MG63 (cell line): ENCODE measurements at places on chromosomes 3 and 15. TPM values are rescaled to one million over a fixed set of nuclear protein-coding genes. Genes with fewer than 3 reads are reported as not detected.

- no peak for DNase-seq
These were observed 1.1 kb upstream of the CRELD1 start for GRCh38 chr3:9932535-9932842.

GRCh38 chr3:17466028-17466427 is 276.4 kb downstream of the TBC1D5 start:
- DNase-seq, result no peak

DNA sequence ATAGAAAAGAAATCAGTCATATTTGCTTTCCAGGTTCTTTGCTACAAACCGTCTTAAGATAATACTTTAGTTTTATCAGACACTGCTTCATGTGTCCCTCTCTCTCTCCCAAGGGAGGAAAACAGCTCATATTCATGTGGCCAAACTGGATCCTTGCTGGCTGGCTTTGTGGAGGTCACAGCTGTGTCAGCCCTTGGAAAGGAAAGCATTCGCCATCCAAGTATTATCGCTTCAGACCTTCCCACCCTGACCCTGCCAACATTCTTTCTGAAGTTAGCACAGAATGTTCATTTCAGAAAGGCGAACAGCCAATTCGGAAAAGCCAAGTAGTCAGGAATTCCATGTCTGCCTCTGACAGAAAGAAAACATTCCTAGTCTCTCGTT is 213.6 kb downstream of the FEZF2 start:
- peak; percentile 58 for DNase-seq

The SMAD6 gene
- 34.3 and 37.8 TPM in 2 replicates for total RNA-seq

The TMEM45A gene
- total RNA-seq, result 57.0 and 70.5 TPM in 2 replicates

The TMEM43 gene
- total RNA-seq, result 97.6 and 97.8 TPM in 2 replicates
